ENCODE measurements at places on chromosomes 1 and 21. TPM values are rescaled to one million over a fixed set of nuclear protein-coding genes. Genes with fewer than 3 reads are reported as not detected.

Gene ALG14
- 13.0 TPM for polyA plus RNA-seq

Gene CD1E
- polyA plus RNA-seq, result 1.8 TPM

Gene FTCD
- 34.2 TPM for polyA plus RNA-seq

Gene KIF26B
- polyA plus RNA-seq, result 31.8 TPM

Gene RHCE
- polyA plus RNA-seq, result 1.2 TPM

Gene LYPD8
- not detected for polyA plus RNA-seq

Gene RNF207
- polyA plus RNA-seq, result 21.4 TPM

Gene MSH4
- polyA plus RNA-seq, result 0.36 TPM

DNA sequence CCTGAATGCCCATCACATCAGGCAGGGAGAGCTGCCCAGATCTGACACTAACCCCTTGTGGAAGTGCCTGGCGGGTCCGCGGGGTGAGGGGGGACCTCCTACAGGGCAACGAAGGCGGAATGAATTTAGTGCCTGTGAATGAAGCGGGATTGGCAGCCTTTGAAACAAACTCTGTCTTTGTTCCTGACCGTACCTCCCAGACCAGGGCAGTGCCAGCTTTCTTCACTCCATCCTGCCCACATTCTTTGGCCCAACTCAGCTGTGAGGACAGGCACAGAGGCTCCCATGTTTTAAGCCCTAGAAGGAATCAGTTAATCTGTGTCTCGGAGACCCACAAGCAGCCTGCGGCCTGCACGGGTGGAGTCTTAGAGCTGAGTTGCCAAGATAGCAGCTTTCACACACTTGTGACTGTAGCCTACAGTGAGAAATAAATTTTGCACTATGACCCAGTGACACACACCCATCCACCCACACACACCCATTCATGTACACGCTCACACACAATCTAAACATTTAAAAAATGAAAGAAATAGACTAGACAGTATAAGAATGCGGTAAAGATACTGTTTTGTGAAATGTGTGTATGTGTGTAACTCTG, 60.1 kb upstream of the USP24 start:
- DNase-seq, result no peak

DNA sequence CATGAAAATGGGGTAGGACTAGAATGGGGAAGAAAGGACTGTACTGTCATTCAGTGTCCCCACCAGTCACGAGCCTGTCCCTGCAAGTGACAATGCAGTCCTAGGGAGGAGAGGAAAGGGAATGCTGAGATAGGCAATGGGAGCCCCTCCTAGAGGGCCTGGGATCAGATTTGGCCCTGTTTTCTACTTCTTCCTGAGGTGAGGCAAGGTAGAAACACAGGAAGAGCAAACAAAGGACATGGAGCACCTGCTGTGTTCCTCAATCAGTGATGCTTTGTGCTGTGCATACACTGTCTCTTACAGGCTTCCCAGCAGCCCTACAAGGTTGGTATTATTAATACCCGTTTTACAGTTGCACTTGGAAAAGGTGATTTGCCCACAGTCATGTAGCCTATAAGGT, 6.1 kb downstream of the FABP3 start:
- DNase-seq, result no peak

- DNase-seq, result peak; percentile 34
Observed at GRCh38 chr21:31558189-31558961, 101.1 kb upstream of the SOD1 start.

DNA sequence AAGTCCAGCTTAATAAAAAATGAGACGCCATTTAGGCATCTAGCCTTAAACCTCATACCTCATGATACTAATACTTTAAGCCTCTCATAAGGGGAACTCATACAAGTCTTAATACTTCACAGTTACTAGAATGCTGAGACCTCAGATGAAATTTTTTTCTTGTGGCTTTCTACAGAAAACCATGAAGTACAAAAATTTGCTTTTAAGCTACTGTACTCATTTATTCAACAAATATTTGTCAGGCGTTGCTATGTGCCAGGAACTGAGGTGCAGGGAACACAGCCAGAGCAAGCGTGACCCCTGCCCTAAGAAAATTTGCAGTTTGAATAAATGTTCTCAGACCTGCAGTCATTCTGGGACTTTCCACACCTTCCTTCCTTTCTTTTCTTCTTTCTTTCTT, 150.6 kb downstream of the MRPL39 start:
- no peak for DNase-seq

GRCh38 chr1:46653405-46653958, 14.7 kb downstream of the ATPAF1 start:
- DNase-seq, result peak; percentile 27

DNA sequence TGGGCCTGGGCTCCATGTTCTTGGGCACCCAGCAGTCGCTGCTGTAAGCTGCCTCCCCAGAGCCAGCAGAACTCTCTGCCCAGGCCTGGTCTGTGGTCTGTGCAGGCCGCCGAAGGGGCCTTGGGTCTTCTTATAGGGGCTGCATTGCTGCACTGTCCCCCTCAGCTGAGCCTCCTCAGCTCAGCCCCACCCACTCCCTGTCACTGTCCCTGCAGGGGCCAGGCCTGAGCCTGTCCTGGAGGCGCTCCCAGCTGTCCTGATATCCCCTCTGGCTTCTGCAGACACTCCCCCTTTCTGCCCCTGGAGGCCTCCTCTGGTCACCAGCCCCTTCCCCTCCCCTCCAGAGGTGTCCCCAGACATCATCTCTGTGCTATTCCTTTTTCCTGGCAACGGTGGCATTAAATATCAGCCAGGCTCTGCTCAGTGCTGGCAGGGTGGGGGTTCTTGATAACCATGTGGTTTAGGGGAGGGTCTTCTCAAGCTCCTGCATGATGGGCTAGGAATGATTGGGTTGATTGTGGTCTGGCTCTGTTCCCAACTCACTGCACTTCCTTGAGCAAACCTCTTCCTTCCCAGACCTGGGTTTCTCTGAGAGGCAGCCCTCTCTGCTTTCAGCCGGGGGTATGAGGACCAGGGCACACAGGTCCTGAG, 3.7 kb upstream of the FOXO6 start:
- DNase-seq, result no peak

DNA sequence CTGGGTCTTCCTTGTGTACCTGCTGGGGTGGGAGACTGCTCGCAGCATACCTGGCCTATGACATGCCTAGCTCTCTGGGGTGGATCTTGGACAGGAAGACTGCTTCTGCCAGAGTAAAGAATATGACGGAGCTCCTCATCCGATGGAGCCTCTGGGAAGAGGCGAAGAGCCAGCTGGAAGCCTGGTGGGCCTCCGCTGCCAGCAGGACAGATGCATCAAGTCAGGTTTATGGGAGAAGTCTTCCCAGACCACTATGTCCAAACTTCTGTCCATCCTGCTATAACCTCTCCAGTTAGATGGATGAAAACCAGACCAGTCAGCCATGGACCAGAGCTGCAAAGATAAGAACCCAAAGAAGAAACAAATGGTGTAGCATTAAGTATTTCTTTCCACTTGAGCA, 27.7 kb upstream of the NGF start:
- no peak for DNase-seq

DNA sequence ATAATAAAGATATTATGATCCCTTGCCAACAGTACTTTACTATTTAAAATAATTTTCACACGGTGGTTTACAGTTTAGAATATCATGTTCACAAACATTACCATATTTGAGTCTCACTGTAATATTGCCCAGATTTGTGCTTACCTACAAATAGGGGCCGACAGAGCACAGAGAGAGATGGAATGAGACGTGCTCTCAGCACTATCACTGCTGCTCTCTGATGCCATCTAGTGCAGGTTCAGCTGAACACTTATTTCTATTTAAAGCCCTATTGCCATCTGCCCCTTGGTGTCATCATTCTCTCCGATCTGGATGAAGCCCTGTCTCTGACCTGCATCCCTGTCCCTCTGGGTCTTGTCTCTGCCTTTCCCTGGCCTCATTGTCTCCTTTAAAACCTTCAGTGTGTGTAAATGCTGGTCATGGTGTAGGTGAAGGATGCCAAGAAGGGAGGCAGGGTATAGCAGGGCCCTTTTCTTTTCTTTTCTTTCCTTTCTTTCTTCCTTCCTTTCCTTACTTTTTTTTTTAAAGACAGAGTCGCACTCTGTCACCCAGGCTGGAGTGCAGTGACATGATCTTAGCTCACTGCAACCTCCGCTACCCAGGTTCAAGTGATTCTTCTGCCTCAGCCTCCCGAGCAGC, 6.9 kb upstream of the GPATCH4 start:
- DNase-seq, result no peak

DNA sequence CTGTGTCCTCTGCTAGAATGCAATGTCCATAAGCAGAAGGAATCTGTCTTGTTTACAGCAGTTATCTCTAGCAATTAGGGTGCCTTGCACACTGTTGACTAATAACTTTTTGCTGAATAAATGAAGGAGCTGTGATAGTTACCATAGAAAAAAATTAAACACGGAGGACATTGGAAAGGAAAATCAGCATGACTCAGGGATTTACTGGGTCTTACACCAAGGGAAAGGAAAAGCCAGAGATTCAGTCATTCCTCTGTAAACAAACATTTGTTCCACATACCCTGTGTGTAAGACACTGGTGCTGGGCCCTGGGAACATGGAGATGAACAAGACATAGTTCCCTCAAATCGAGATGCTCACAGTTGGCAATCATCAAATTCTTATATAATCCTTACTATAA, 183.3 kb downstream of the PTGER3 start:
- DNase-seq, result no peak

DNA sequence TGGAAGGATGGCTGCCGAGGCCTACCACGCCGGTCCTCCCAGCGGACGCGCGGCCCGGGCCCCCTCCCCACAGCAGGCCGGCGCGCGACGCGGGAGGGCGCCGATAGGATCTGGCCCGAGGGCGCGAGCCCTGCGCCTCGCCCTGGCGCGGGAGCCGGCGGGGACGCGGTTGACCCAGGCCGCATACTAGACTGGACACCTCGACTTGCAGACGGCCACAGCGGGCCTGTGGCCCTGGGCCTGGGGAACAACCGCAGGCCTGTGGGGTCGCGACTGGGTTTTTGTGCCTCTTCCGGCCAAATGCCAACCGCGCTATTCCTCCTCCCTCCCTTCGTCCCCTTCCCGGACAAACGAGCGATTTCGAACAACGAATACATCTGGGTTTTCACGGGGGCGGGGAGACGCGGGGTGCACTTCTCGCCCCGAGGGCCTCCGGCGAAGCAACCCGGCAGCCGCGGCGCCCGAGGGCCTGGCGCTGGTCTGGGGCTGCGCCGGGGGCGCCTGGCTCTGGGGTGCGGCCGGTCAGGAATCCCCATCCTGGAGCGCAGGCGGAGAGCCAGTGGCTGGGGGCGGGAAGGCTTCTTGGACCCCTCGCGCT, 2.4 kb downstream of the NHLH2 start:
- DNase-seq, result no peak

GRCh38 chr1:200427744-200428143, 17.9 kb upstream of the ZNF281 start:
- no peak for DNase-seq

- no peak for DNase-seq
Observed at GRCh38 chr1:219478811-219479210, 134.1 kb downstream of the ZC3H11B start.

Data from right renal pelvis (tissue), 4 donors.